ENCODE measurements at places on chromosomes 1 and 21.

GRCh38 chr1:86061551-86061990, 95.0 kb downstream of the COL24A1 start:
- DNase-seq: no peak

DNA sequence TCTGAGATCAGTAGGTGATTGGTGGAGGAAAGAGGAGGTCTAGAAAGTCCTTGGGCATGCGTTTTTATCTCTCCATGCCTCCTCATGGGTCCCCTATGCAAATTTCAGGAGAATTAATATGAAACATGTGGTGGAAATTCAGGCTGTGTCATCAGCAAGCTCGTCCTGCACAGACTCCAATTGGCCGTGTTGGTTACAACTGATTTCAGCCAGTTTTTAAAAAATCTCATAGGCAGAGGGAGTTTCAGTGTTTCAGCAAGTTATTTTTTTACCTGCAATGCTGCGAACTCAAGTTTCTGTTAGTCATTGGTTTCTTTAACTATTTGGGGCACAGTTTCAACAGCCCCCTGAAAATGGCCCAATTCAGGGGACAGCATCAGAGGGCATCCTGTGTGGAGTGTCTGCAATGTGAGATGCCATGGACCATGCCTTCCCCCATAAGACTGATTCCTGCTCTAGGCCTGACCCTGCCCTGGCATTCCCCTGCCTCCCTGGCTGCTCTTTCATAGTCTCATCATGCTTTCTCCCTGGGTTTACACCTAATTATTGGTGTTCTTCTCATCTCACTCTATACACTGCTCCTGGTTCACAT, 59.9 kb downstream of the C1orf198 start:
- no peak for DNase-seq

- DNase-seq: no peak
Observed at GRCh38 chr1:180778782-180779398, 133.8 kb upstream of the KIAA1614 start.

DNA sequence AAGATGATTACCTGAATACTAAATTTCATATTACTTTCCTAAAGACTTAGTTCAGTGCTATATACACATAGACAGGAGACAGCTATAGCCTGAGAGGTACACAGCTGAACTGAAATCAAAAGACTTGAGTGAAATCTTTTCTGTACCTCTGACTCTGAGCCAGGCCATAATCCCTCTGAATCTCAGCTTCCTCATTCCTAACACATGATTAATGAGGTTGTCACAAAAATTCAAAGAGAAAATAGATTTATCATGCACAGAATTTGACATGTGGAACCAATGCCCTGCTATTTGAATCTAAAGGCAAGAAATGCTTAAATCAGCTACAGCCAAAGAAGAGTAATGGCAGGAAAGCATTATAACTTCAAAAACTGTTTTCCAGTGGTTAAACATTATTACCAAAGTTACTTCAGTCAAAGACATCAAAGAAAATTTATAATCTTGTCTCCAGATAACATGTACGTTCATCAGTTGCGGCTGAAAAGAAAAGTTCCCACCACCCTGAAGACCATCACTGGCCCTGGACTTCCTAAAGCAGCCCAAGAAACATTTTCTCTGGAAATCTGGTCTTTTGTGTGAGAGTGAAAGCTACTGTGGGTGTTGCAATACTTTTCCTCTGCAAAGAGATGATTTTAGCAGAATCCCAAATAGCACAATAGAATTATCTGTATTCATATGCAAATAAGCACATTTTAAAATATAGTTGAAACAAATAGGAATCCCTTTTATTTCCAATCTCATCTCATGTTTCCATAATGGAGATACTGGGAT, 13.8 kb upstream of the ATP1A1 start:
- DNase-seq: no peak

DNA sequence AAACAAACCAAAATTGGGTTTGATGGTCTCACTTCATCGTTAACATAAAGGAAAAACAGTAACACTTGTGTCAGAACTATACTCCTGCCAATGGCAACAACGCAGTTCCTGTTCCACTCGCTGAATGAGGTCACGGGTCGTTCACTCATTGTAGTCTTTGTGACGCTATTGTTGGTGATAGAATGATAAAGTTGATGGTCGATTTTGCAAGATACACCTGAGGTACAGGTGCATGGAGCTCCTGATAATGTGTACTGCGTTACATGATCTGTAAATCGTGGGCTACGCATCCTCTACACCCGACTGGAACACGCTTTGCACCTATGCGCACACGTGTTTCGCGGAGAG, 391 bp upstream of the CENPS start:
- peak; percentile 33 for DNase-seq

- peak; percentile 47 for DNase-seq
Observed at GRCh38 chr1:53294567-53294966, 33.3 kb downstream of the LRP8 start.

DNA sequence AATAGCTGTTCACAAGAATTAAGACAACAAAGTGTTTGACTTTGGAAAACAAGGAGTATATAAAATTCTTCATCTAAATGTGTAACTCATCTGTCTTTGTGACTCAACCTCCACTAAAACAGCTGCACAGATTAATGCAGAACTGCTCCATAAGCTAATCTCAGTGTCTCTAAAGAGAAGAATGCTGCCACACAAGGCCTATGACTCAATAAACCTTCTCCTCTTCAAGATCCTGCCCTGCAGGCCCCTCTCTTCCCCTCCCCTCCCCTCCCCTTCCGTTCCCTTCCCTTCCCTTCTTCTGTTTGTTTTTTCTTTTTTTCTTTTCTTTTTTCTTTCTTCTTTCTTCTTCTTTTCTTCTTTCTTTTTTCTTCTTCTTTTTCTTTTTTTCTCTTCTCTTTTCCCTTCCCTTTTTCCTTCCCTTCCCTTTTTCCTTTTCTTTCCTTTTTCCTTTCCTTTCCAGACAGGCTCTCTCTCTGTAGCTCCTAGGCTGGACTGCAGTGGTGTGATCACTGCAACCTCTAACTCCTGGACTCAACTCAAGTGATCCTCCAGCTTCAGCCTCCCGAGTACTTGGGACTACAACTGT, 1052.8 kb downstream of the BRINP3 start:
- DNase-seq: no peak

DNA sequence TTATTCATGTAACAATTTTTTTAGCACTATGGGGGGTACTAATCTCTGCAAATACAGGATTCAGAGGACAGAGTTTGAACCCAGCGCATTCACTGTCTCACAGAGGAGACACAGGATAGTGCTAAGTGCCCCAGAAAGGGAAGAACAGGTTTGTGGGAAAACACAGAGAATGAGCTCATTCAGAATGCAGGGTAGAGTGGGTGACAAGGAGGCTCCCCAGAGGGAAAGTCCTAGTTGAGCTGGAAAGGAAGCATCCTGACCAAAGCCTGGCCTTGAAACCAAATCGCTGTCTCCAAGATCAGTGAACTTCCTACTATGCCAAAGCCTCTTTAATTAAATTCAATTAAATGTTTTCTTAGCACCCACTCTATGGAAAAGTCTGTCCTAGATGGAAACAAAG, 19.0 kb upstream of the RGS2 start:
- no peak for DNase-seq

DNA sequence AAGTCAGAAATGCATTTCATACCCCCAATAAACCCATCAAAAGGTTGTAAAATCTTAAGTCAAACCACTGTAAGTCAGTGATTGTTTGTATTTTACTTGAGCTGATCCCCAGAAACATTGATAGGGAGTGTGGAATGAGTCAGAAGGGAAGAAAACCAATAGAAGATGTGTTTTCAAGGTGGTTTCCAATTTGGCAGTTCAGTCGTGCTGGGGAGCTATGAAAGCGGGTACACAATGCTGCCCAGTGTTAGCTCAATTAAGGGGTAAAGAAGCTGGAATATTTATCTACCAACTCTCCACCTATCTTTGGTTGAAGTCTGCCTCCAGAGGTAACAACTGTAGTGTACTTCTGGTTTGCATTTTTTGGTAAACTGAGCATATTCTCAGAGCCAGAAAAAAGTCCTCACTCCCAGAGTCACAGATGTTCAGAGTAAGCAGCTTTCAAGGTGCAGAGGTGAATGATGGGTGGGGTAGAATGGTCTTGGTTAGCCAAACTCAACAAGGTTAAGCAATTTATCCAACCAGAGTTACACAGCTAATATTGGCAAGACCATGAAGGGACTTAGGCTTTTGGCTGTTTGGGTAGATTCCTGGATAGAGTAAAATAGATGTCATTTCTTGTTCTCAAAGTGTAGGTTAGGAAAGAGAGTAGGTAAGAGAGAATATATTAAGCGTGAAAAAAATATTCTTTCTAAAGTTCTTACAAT, 202.9 kb upstream of the ADGRL2 start:
- DNase-seq: no peak

GRCh38 chr1:26450908-26451307, 18.8 kb downstream of the DHDDS start:
- no peak for DNase-seq

DNA sequence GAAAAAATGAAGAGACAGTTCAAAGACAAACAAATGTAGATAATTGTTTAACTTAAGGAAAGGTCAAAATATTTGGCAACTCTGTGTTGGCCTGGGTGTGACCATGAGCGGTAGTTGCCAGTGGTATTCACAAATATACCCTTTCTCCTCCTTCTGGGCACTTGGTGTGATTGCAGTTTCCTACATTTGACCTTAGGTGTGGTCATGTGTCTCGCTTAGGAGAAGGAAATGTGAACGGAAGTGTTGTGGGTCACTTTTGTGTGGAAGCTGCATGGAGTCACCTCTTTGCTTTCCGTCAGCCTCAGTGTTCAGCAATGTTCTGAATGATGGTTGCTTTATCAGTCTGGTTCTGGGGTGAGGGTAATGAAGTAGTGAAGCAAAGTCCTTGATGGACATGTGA, 3.4 kb upstream of the PCSK9 start:
- no peak for DNase-seq

DNA sequence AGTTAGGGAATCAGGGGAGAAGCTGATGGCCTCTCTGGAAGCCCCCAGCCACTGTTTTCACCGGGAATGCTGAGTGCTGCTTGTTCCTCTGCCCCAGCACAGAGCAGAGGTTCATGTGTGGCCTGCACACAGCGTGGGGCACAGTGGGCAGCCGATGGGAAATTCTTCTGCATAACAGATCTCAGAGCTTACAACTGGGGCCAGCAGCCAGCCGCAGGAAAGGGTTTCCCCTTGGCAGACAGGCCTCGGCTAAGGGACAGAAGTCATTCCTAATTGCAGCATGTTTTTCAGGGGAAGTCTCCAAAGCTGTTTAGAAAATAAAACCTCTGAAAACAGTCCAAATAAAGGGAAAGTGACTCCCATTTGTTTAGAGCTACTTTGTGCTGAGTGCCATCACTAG, 22.6 kb downstream of the HMGB4 start:
- DNase-seq: no peak

GRCh38 chr1:185644531-185644930, 89.7 kb upstream of the HMCN1 start:
- no peak for DNase-seq

DNA sequence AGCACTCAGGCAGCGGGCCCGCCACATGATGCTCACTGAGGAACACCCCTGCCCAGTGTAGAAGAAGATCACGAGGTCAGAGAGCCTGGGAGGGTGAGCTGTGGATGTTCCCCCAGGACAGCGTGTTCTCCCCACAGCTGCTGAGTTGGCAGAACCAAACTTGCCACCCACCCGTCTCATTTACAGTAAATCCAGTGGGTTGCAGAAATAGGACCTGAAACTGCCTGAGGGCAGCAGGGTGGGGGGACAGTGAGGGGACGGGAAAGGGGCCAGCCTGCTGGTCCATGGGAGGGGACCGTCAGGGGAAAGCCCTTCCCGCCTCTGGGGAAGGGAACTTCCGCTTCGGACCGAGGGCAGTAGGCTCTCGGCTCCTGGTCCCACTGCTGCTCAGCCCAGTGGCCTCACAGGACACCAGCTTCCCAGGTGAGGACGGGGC, at the start of gene C1QB:
TSS of gene C1QB (plus strand) at position 356 of the 436 bp plus-strand sequence. CDS start 6,227 bp downstream, outside the sequence.
- no peak for DNase-seq

DNA sequence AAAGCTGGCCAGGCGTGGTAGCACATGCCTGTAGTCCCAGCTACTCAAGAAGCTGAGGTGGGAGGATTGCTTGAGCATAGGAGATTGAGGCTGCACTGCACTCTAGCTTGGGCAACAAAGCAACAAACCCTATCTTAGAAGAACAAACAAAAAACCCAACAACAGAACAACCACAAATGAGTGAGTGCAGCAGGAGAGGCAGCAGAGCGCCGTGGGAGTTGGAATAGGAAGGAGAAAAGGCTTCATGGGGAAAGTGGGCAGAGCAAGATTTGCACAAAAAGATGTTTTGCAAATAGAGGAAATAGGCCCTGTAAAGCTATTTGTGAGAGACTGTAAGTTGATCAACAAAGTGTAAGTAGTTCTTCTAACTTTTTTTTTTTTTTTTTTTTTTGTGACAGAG, 19.6 kb downstream of the SMAP2 start:
- no peak for DNase-seq

DNA sequence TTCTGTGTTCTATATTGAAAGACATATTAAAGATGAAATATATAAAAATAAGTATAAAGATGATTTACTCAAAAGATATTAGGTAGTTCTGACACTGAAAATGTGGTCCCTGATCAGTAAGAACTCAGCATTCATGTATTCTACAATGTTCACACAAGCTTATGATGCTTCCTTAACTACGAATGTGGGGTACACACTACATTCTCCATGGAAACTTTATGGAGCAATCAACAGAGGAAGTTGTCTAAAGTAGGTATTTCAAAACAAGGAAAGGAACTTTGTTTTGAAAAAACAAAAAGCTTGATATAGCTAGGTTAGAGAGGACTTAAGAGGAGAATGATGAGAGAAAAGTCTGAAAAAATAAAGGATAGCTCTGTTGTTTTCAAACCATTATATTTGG, 119.7 kb upstream of the RGS18 start:
- no peak for DNase-seq

- DNase-seq: no peak
Observed at GRCh38 chr1:217313096-217313495, 317.8 kb downstream of the GPATCH2 start.

DNA sequence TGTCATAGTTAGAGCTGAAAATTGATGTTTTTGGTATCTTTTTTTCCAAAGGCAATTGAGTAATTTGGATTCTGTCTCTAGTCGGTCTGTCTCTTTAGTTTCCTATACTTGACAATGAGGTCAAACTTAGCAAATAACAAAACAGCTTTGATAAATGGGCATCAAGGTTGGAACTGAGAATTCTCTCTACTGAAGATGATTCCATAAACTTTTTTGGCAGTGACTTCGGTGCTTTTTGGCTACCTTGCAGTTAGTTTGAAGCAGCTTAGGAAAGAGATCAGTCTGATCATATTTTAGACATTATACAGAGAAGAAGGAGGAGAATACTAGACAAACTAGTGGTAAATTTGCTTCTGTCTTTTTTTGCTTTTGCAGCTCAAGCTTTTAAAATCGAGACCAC, 559 bp downstream of the VCAM1 start:
- DNase-seq: no peak
